ENCODE measurements at places on chromosomes 6 and 20.

- DNase-seq = no peak
These were observed 159.7 kb upstream of the AHI1 start for GRCh38 chr6:135657207-135657606.

DNA sequence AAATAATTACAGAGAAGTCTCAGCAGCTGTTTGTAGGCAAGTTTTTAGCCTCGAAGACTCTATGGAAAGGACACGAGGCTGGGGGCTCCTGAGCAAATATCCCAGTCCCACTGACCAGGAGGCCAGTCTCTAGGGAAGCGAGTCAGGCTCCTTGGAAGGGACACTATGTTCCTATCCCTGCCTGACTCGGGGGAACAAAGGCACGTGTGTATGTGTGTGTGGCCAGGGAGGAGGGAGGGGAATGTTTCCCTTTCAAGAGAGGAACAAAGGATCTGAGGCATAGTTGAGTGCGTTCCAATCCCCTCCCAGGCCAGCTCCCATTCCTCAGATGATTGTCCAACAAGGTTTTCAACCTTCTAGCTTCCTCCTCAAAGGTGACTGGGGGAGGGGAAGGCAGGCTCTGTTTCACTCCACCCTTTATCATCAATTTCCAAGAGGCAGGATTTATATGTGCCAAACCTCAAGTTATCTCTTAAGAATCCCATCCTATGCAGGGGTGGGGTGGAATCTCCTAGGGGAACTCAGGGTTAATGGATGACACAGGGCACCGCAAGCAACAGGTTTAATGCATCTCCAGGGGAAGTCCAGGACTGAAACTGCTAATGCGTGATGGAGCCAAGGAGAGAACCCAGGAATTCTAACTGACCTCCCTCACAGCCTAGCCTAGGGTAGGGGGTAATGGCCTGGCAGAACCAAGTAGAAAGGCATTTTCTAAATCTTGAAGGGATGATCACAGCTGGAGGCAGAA, 9.9 kb downstream of the BCL2L1 start:
- DNase-seq = no peak

GRCh38 chr6:166966268-166966667, 9.9 kb upstream of the RNASET2 start:
- DNase-seq = no peak

DNA sequence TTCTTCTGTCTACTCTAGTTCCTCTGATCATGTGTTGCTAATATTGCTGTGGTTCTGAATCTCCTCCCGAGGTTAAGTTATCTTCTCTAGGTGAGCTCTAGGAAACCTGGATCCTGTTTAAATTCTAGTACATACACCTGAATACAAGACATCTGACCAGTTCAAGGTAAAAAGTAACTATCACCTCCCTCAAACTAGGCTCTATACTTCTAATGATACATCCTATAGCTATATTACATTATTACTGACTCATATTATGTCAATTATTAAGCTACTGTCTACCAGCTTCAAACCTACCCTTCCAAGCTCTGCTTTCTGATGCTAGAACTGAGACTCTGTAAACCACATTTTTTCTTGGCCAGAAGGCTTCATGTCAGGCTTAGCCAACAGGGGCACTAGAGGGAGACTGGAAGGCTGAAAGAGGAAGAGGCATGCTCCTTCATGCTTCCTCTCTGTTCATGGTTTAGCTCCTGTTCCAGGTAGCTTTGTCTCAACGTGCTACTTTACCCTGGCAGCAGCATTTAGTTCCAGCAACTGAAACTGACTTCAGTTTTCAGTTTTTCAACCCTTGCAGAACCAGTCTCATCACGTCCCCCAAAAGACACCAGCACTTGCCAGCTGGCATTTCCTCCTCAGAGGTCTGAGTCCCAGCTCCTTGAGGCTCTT, 148.4 kb upstream of the TOP1 start:
- DNase-seq = no peak

DNA sequence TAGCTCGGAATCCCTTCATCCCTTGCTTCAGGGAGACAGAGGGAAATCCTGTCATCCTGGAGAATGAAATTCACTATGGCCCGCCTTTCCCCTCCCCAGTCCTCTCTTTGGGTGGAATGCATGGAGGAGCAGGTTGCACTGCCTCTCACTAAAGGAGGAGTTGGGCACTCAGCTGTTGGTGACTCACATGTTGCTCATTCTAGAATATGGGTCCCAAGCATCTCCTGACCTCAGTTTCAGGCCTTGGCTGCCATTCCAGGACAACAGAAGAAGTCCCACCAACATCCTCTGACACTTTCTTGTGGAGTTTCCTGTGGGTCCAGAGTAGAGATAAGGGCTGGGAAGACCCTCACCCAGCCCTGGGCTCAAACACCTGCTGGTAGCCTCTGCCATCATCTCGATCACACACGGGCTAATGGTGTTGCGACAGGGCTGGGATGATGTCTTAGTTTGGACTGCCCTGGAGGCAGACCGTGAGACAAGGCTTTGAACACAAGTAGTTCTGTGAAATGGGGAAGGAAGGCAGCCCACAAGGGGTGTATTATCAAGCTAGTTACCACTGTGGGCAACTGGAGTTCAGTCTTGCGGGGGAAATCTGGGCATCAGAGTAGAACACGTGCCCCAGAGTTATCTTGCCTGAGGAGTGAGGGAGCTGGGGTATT, 52.4 kb upstream of the RNF24 start:
- DNase-seq = no peak

DNA sequence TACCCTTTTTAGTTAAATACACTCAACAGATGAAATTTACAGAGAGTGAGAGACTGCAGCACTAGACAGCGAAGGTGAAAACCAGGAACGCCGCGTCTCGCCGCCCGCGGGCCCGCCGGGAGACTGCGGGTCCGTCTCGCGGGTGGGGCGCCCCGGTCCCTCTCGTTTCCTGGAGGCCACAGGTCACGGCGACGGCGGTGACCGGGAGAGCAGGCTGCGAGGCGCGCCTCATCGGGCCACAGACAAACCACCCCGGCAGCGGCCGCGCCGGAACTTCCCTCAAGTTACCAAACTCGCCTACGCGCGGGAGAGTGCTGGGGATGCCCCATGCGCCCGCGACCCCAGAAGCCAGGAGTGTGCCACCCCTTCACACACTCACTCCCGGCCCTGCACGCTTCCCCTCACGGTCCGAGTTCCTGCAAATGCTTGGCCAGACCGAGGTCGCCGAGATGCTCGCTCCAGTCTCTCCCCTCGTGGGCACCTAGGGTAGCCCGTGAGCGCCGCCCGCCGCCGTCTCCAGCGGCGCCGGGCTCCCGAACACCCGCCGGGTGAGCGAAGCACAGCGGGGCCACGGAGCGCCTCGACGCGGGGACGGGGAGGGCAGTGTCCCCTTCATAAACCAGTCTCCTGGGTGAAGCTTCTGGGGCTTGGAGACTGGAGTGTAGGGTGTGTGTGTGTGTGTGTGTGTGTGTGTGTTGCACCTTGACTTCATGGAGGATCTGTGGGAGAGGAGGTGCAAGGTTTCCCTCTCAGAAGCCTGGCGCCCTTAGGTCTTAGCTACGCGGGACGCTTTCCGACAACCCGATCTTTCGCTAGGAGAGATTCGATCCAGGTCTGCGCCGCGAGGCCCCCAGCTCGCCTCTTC, 1.4 kb downstream of the BACH2 start:
- peak; percentile 80 for DNase-seq

DNA sequence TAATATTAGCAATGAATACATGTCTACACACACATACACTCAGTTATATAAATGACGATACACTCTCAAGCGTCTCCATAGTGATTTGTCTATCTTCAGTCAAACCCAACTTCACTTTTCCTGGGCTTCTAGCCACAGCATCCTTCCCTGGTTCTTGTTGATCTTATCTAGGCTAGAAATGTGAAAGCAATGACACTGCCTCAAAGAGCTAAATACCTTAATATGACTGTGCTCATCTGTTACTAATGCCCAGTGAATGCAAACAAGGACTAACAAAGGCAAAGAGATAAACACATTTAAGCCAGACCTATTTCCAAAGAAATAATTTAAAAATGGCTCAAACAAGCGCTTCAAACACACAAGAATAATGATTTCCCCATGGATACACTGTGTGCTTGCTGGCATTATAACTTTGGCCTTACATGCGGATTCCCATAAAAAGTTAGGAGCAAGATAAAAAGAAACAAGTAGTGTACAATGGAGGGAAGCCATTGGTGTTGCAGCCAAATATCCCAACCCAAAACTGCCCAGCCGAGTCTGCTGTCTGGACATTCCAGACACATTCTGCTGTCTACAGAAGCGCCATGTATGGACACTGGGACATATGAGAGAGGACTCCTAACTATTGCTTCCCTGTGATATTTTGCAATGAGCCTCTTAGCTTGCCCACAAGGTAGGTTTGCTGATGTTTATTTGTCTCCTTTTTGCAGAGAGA, 19.5 kb upstream of the DAAM2 start:
- DNase-seq = no peak

DNA sequence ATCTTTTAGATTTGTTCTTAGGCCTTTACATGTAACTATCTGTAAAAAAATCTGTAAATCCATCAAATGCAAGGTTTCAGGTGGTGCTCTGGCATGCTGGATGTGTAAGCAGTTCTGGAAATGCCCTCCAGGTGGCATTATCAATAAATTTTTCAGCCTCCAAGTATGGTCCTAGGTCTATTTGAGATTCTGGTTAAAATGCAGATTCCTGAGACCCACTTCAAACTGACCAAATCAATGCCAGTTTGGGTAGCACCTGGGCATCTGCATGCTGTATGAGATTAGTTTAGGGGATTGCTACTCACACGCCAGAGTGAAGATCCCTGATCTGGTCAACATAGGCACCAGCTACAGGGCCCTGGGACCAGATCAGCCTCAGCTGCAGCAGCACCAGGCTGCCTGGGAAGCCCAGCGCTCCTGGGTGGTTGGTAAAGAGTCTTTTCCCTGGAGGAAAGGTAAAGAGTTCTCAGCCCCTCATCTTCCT, 507.3 kb upstream of the CITED2 start:
- no peak for DNase-seq

GRCh38 chr6:42448927-42449659, 2.6 kb downstream of the TRERF1 start:
- no peak for DNase-seq

GRCh38 chr6:24797596-24798216, 1.0 kb downstream of the ARMH2 start:
- DNase-seq = no peak

- no peak for DNase-seq
These were observed 71.2 kb upstream of the EMILIN3 start for GRCh38 chr20:41437836-41438235.

- DNase-seq = no peak
These were observed 70.8 kb downstream of the CDKAL1 start for GRCh38 chr6:20605061-20605460.

DNA sequence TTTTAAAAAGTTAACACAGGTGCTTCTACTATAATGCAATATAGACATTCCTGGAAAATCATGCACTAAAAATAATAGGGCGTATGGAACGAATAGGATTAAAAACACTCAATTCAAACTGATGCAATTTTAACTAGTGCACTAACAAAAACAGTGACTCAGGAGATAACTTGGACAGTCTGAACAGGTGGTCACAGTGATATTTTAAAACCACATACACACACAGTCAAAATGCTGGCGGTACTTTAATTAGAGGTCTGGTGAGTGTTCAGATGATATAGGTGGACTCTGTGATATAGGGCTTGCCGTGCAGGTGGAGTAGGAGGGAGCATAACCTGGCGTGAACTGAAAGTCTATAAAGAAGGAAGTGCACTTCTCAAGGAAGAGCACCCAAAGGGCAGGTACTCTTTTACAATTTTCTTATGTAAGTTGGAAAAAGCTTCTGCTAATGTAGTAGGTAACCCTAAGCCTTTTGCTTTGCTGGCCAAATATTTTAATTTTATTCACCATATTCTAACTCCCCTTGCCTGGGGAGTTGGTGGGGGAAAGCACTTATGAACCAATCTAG, 41.9 kb upstream of the PLN start:
- DNase-seq = no peak

GRCh38 chr20:30376767-30377658, 880.5 kb upstream of the DEFB115 start:
- DNase-seq = peak; percentile 86

DNA sequence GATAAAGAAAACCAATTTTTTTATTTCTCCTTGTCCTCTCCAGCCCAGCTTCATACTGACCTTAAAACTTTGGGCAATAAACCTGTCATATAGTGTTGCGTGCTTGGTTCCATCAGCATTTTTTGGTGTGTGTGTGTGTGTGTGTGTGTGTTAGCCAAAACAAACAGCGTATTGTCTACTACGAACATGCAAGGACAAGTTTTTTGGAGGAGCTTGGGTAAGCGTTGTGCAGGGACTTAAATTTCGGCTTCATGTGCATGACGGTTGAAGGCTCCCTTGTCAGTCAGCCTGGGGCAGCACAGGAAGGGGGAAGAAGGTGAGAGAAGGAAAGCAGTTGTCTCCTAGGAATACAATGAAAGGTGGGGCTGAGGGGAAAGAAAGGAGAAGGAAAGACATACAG, 62.0 kb upstream of the PAX1 start:
- DNase-seq = no peak

DNA sequence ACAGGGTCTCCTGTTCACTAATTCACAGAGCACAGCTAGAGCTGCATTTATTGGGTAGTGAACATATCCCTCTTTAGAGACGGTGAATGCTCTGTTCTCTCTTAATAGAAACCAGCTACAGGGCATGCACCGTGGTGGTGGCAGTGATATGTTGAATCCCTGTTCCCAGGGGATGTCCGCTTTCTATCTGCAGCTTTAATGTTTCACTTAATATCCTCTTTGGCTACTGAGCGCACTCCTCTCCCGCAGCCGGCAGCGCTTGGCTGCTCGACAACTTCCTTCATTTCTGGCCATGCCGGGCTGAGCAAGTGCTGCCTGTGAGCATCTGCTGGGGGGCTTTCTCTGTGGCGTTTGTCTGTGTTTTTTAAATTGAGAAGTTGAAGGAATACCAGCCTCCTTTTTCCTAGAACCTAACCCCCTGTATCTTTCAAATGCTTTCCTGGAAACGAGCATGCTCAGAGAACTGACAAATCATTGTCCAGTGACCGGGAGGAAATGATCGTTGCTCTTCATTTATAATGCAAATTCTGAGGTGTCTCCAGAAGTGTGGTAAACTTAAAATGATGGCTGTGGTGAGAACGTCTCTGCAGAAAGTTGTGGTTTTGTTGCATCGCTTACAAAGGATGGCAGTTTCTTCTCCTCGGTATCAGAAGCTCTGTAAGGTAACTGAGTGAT, 297.9 kb downstream of the UTRN start:
- peak; percentile 16 for DNase-seq

GRCh38 chr20:56624786-56625681, 4.1 kb upstream of the TFAP2C start:
- DNase-seq = no peak

GRCh38 chr6:158557927-158558326, 2.0 kb upstream of the TMEM181 start:
- DNase-seq = no peak
